Peyer's patch (tissue), 4 donors: ENCODE measurements at places on chromosomes 4 and X. TPM values are rescaled to one million over a fixed set of nuclear protein-coding genes. Genes with fewer than 3 reads are reported as not detected.

VSIG4 gene
- 42.9 TPM for total RNA-seq

DNA sequence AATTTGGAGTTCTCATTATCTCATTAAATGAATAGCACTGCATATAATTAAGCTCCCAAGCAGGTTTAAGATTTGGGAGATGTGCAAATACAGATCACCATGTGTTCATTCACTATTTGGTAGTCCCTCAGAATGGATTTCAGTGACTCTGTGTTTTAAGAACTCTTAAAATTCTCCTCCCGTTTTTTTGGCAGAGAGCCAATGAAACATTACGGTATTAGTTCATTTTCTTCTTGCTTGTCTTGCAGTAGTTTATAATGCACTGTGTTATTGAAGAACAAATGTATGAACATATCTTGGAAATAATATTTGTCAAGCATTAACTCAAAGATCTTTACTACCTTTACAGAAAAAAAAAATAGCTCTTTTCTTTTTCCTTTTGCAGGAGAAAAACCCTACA is 32.7 kb downstream of the KLF3 start:
- H3K27ac ChIP-seq, result no peak overlapping the region
- peaks cover 67% of the 10 kb centered on the region for H3K36me3 ChIP-seq
- peaks cover 3% of the 10 kb centered on the region for H3K4me1 ChIP-seq
- no peak for DNase-seq
- no peaks in the 10 kb centered on the region for H3K27me3 ChIP-seq

DNA sequence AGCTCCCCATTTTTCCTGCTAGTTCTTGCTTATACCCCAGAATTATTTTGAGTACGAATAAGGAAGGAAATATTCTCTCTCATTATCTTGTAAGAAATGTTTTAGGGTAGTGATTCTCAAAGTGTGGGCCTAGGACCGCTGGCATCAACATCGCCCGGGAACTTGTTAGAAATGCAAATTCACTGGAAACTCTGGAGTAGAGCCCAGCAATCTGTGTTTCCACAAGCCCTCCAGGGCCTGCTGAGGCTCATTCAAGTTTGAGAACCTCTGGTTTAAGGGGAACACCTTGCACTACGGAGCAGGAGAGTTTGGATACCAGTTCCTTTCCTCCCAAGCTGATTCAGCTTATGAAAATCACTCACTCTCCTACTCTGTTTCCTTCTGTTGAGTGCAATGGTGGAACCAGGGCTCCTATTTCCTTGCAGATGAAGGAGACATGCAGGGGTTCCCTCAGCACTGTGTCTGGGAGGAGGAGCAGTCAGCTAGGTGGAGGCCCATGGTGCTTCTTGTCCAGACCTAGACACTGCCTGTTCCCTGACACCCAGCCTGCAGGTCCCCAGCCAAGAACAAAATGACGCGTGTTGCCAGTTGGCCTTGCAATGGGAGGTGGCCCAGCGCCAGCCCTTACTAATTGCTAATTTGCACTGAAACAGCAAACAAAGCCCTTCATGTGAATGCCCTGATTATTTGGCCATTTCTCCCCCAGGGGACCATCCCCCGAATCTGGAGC is 68.5 kb downstream of the CYTL1 start:
- H3K36me3 ChIP-seq, result no peaks in the 10 kb centered on the region
- H3K4me1 ChIP-seq, result no peaks in the 10 kb centered on the region
- H3K27ac ChIP-seq, result no peak overlapping the region
- no peaks in the 10 kb centered on the region for H3K27me3 ChIP-seq
- DNase-seq, result no peak
- H3K4me3 ChIP-seq, result no peak overlapping the region

- no peak overlapping the region for H3K27ac ChIP-seq
- H3K4me1 ChIP-seq, result no peaks in the 10 kb centered on the region
- no peak for DNase-seq
- no peaks in the 10 kb centered on the region for H3K36me3 ChIP-seq
These were observed 73.9 kb upstream of the MED14 start for GRCh38 chrX:40809210-40809609.

- no peak overlapping the region for H3K4me3 ChIP-seq
- H3K4me1 ChIP-seq, result no peaks in the 10 kb centered on the region
- no peak overlapping the region for H3K27ac ChIP-seq
- H3K36me3 ChIP-seq, result no peaks in the 10 kb centered on the region
- peak; percentile 35 for DNase-seq
- H3K27me3 ChIP-seq, result no peaks in the 10 kb centered on the region
These were observed 26.8 kb upstream of the GRXCR1 start for GRCh38 chr4:42865572-42866189.
